Osteocyte (in vitro differentiated cells): ENCODE measurements at places on chromosomes 5 and 9.

DNA sequence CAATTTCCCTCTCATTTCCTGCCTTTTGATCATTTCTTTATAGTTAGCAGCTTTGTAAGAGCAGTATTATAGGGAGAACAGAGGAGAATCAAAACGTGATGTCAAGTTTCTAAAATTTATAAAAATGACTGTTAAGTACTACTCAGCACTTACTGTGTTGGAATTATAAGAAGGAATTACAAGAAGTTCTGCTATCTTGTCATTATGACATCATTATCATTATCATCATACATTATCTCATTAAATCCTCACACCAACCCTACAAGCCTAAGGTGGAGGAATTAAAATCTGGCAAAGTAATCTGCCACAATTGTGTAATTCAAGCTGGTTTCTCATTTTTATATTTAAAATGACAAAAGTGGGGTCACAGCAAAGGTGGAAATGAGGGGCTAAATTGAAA, 316.2 kb upstream of the CD180 start:
- no peak for DNase-seq

DNA sequence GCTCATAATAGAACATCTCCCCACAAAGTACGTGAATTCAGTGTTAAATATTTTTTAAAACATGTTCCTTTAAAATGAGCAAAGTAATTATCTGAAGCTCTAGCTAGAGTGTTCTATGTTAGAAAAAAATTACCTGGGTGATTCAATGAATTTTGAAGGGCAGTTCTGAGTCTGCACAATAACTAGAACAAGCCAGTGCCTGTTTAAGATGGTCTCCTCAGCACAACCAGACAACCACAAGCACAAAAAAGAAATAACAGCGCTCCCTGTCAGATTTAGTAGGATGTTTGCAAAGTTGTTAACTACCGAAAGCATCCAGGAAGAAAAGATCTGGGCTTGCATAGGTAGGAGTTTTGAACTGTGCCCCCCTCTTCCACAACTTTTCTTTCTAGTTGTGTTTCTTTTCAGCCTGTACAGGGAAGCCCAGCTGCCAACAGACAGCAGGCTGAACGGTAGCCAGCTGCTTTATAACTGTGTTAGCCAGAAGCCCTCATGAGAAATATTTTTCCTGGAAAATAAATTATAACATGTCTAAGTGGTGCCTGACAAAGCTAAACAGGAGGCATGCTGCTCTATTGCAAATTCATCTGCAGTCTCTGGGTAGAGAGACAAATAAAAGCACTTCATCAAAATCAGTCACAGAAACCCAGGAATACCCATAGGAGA, 1026.9 kb downstream of the MAT2B start:
- no peak for DNase-seq

DNA sequence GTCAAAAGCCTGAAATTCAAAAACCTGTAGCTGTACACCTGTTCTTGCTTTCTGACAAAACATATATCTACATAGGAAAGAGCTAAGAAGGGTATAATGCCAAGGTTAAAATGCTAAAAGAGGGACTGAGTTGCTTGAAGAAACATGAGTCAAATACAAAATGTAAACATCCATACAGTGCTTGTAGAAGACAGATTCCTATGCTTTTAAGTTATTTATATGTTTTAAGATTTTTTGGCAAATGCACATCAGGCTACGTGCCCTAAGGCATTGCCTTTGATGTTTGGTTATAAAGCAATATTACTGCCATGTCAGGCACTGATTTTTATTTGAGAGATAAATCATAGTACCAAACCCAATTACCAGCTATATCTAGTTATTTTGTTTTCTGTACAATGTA, 269.0 kb downstream of the EDIL3 start:
- DNase-seq, result no peak

DNA sequence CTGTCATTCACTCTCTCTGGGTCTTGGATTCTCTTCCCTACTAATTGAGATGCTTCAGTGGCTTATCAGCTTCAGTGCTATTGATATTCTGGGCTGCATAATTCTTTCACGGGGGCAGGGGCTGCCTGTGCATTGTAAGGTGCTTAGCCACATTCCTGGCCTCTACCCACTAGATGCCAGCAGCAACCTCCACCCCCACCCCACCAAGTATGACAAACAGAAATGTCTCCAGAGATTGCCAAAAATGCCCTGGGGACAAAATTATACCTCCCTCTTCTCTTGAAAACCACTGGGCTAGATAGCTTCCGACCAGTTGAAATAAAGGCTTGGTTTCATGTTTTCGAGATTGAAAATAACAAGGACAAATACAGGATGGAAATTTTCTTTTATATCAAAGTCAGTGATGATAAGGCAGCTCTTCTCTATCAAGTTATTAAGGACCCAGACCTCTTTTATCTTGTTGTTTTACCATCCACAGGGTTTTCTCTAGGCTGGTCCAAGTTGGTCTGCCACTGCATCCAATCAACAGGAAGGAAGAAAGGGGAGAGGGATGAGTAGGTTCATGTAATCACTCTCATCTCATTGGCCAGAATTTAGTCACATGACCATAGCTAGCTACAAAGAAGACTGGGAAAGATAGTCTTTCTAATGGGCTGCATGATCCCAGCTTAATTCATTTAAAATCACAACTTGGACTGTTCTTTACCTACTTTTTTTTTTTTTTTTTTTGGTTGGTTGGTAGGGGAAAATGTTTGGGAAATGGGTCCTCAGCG, 92.1 kb upstream of the RANBP3L start:
- no peak for DNase-seq

GRCh38 chr9:117564839-117565238, 139.4 kb upstream of the TLR4 start:
- no peak for DNase-seq

DNA sequence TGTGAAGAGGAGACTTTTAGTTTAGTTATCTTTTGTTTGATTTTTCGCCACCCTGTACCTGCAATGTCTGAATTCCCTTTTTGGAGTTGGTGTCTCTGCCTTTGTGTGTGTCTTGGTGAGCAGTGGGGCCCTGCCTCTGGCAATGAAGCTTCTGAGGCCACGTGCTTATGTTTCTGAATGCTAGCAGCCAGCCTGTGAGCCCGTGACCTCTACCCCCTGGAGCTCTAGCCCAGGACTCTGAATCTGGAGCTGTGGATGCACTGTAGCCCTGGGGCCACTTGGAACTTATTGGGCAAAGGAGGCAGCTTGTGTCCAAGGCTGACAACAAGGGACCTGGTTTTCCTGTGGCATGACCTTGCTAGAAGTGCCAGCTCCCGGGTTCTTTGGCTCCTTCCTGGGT, 19.4 kb downstream of the ENTREP1 start:
- no peak for DNase-seq

- DNase-seq, result no peak
Measured at GRCh38 chr5:66720780-66721179, 124.6 kb downstream of the MAST4 start.

DNA sequence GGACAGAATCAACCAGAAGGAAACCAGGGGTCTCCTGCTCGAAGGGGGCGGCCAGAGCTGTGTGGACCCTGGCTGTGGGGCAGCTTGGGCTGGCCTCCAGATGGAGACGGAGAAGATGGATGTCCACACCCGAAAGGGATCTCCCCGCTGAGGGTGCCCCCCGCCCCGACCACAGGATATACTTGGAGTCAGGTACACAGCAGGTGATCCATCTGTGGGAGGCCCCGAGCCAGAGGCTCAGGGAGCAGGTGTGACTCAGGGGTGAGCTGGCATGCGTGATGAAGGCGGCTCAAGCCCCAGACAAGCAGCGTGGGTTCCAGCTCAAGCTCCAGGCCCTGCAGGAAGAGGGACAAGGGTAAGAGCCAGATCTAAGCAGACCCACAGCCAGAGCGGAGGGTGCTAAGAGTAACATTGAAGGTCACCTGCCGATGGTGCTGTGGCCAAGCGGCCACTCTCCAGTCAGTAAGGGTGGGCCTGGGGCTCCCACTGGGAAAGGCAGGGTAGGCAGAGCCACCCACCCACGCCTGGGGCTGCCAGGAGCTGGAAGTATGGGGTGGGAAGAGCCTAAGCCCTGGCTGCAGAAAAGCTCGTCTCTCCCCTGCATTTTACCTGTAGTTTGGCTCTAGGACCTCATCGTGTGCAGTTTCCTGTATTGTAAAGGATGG, 30.6 kb upstream of the MVB12B start:
- DNase-seq, result peak; percentile 84
